ENCODE measurements at places on chromosomes 6 and 20.
A peak's percentile ranks its signal among the peaks of the same experiment; 100 is the strongest.

- DNase-seq, result no peak
These were observed 129.7 kb downstream of the PLG start for GRCh38 chr6:160831739-160832138.

GRCh38 chr6:69790629-69791028 is 6.2 kb downstream of the LMBRD1 start:
- no peak for DNase-seq

DNA sequence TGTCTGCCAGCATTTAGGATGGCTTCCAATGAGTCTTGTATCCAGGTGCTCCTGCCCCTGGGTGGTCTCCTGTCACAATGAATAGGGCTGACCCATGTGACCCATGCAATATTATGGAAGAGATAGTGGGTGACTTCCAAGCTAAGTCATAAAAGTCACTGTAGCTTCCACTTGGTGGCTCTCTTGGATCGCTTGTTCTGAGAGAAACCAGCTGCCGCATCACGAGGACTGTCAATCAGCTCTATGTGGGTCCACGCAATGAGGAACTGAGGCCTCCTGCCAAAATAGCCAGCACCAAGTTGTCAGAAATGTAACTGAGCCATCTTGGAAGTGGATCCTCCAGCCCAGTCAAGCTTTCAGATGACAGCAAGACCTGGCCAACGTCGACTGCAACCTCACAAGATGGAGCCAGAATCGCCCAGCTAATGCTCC is 14.9 kb upstream of the MATN4 start:
- peak; percentile 19 for DNase-seq

- no peak for DNase-seq
These were observed 117.5 kb downstream of the SOX4 start for GRCh38 chr6:21710908-21711627.

- no peak for DNase-seq
These were observed 71.8 kb downstream of the FOXF2 start for GRCh38 chr6:1461207-1461606.

DNA sequence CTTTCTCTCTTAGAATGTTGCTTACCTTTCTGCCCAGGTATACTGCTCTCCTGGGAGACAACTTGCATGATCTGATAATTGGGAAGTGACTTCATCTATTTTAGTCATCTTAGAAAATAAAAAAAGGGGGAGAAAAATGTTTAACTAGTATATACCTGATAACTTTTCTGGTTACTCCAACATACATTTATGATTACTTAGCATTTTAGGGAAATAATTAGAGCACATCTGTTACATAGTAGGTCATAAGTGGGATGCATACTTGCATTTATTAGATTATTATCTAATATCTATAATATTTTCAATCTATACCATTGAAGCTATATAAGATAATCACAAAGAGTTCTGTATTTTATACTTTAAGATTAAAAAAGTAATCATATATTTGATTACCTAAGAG is 193.9 kb upstream of the EYS start:
- no peak for DNase-seq

DNA sequence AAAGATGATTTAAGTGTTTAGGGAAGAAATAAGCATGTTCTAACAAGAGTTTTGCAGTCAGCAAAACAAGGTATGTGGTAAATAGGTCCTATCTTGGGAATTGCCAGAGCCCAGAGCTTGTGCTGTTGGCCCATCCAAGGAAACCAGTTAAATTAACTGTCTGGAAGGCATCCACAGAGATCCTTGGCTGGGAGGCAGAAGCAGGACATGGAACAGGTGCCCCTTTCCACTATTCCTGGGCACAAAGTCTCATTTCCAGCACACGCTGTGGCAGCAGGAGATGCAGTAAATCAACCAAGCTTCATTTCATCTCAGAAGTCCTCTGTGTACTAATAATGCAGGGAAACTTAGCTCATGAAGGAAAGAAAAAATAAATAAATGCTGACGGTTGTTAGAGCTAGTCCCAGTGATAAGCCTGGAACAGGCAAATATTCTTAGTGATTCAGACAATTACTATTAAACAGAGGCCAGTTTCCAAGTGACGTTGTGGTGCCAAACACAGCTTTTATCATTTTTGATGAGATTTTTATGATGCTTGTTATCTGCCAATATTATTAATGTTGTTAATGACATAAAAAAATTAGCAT is 39.8 kb upstream of the SNAP25 start:
- DNase-seq, result no peak

DNA sequence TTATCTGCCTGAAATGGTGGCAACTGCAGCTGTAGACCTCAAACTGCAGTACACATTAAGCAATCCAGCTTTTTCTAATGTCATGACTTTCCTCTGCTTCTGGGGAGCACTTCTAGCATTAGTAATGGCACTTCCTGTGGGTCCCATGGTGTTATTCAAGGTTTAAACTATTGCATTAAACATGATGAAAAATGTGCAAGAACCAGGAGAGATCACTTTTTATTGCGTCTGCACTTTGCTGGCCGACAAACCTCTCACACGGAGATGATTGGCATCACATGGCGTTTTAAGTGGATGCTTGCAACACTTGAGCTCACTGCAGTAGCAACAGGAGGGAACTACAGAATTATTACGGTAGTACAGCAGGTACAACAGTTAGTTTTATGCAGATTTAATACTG is 148.4 kb downstream of the HIVEP2 start:
- DNase-seq, result no peak

DNA sequence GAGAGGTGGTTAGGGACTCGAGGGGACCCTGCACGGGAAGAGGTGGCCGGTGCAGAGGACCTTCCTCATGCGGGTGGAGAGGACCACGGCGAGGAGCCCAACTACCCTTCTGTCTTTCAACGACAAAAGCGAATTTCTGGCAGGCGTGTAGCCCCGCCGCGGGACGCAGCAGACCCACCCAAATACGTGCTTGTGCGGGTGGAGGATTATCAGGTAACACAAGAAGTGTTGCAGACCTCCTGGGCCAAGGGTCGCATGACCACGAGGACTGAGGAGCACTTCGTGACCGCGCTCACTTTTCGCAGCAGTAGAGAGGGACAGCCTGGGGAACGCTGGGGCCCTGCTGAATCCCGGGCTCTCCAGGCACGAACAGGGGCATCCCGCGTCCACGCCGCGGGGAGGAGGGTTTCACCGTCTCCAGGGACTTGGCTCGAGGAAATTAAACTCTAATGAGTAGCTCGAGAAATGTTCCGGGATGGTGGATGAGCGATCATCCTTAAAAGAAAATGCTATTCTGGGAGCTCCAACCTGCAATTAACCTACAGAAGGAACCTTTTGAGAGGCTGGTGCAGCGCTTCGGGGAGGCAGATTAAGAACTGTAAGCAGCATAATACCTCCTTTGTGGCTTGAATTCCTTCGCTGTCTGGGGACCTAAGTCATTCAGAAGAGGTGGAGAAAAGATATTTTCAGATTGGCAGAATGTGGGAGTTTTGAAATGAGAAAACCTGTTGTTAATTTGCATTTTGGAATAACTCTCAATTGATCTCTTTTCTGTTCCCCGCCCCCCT is 804 bp downstream of the C6orf141 start:
- DNase-seq, result peak; percentile 63

GRCh38 chr20:62425281-62426058 is 1.9 kb downstream of the RBBP8NL start:
- no peak for DNase-seq

- DNase-seq, result no peak
These were observed 11.3 kb downstream of the PPP1R3G start for GRCh38 chr6:5096482-5096881.

All from caudate nucleus (tissue), 63 donors.